Activated CD4-positive, alpha-beta T cell treated with anti-CD3 and anti-CD28 coated beads for 36 hours (primary cell): ENCODE measurements at places on chromosomes 6 and 20. TPM values are rescaled to one million over a fixed set of nuclear protein-coding genes. Genes with fewer than 3 reads are reported as not detected.

GRCh38 chr20:11769825-11770224 is 147.9 kb upstream of the BTBD3 start:
- H3K27me3 ChIP-seq = peaks cover 2% of the 10 kb centered on the region
- no peak overlapping the region for H3K4me3 ChIP-seq
- no peak overlapping the region for H3K27ac ChIP-seq
- DNase-seq = no peak

- peak overlapping the region; percentile 30 for H3K27ac ChIP-seq
- DNase-seq = no peak
- H3K4me1 ChIP-seq = peaks cover 33% of the 10 kb centered on the region
- no peaks in the 10 kb centered on the region for H3K27me3 ChIP-seq
- H3K36me3 ChIP-seq = peaks cover 2% of the 10 kb centered on the region
Measured at GRCh38 chr6:166907373-166907841, 48.9 kb downstream of the RNASET2 start.

DEFB132 gene
- total RNA-seq = not detected

SRMS gene
- not detected for total RNA-seq

FOXF2 gene
- total RNA-seq = not detected

GRCh38 chr6:5438922-5439584 is 177.7 kb downstream of the FARS2 start:
- peaks cover 8% of the 10 kb centered on the region for H3K4me1 ChIP-seq
- no peak overlapping the region for H3K27ac ChIP-seq
- DNase-seq = no peak
- H3K36me3 ChIP-seq = peaks cover 40% of the 10 kb centered on the region
- no peaks in the 10 kb centered on the region for H3K27me3 ChIP-seq

- H3K4me1 ChIP-seq = no peaks in the 10 kb centered on the region
- DNase-seq = no peak
- no peak overlapping the region for H3K4me3 ChIP-seq
- no peaks in the 10 kb centered on the region for H3K27me3 ChIP-seq
- H3K36me3 ChIP-seq = no peaks in the 10 kb centered on the region
Measured at GRCh38 chr6:128438393-128438792, 82.0 kb downstream of the PTPRK start.

DNA sequence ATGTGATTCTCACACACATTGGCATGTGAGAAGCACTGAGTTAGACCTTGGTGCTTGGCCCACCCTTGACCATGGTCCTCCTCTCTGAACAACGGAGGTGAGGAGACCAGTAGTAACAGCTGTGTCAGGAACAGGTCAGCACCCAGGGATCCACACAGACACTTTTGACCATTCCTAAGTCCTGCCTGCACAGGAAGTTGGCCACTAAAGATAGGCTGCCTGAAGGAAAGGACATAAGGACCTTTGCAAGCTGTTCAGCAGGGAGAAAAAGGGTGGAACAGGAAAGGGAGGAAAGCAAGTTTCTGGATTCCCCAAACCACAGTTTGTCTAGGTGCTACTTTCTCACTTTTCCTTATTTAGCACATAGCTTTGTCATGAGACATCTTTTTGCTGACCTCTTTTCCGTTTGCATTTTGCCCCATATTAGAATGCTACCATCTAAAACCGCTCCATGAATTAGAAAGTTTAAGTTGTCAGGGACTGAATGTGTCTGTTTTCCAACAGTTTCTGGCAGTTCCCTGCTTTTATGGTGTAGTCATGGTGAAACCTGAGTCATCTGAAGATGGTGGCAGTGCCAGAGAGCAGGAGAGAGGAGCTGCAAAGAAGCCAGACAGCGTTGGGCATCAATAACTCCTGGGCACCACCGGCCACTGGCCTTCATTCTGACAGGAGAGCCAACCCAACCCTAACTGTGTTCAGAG is 1.1 kb upstream of the CD109 start:
- DNase-seq = peak; percentile 38
- H3K27ac ChIP-seq = peak overlapping the region; percentile 92
- H3K4me1 ChIP-seq = peaks cover 44% of the 10 kb centered on the region
- H3K36me3 ChIP-seq = peaks cover 26% of the 10 kb centered on the region
- peak overlapping the region; percentile 81 for H3K4me3 ChIP-seq
- H3K27me3 ChIP-seq = peaks cover 8% of the 10 kb centered on the region

NMBR gene
- not detected for total RNA-seq

SNRPB gene
- total RNA-seq = 348 TPM

DNA sequence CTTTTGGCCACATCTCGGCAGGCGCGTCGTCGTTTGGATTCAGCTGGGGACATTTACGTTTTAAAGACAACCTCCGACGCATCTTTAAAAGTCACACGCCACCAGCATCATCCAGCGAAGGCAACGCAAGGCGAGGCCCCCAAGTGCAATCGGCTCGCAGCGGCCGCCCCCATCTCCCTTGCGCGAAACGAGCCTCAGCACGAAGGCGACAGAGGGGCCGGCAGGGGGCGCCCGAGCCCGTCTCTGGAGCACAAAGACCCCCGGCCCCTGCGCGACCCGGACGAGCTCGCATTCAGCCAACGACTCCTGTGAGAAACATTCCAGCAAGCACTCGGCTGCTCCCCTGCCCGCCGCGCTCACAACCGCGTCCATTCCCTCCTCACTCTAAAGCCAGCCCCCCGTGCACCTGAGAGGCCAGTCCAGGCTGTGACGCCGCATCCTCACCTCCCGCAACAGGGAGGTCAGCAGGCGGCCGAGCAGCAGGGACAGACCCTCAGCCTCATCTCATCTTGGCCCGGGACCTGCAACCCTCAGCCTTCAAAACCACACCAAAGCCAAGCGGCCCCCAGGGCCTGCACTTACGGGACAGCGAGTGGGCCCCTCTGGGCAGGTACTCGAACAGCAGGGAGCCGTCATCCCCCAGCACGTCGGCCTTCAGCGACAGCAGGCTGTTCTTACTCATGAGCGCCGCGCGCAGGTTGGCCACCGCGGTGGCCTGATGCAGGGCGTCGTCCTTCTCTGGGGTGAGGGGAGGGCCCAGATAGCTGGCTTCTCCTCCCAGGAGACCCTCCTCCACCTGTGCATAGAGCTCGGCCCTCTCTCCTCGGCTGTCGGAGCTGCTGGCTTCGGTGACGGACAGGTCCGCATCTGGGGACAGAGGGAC is 35.8 kb downstream of the SLC2A4RG start:
- H3K27me3 ChIP-seq = no peaks in the 10 kb centered on the region
- peak overlapping the region; percentile 28 for H3K4me3 ChIP-seq
- H3K27ac ChIP-seq = no peak overlapping the region

DZANK1 gene
- total RNA-seq = 1.4 TPM

DNA sequence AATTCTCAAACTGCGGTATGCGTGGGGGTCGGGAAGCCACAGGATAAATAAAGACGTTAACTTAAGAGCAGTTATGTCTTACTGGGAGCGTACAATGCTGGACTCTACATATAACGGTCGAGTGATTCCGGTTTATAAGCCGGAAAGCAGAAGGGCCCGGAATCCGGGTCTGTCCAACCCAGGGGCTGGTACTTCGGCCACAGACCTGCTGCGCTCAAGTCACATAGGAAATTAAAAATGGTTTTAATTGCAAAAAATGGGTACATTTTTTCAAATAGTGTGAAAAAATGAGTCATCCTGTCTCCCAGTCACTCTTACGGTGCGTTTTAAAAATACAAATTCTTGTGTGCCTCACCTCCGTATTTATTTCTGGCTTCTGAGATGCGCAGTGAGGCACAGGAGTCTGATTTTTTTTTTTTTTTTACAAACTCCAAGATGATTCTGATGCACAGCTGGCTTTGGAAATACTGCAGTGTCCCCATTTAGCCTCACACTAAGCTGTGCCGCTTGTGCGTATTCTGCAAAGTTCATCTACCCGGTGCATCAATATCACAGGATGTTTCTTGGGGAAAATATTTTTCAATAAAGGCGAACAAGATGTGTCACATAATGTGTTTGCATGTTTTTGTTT is 1.0 kb downstream of the PCIF1 start:
- peak overlapping the region; percentile 97 for H3K4me3 ChIP-seq
- H3K27me3 ChIP-seq = no peaks in the 10 kb centered on the region
- peaks cover 27% of the 10 kb centered on the region for H3K4me1 ChIP-seq
- peaks cover 25% of the 10 kb centered on the region for H3K36me3 ChIP-seq
- peak overlapping the region; percentile 92 for H3K27ac ChIP-seq

DNA sequence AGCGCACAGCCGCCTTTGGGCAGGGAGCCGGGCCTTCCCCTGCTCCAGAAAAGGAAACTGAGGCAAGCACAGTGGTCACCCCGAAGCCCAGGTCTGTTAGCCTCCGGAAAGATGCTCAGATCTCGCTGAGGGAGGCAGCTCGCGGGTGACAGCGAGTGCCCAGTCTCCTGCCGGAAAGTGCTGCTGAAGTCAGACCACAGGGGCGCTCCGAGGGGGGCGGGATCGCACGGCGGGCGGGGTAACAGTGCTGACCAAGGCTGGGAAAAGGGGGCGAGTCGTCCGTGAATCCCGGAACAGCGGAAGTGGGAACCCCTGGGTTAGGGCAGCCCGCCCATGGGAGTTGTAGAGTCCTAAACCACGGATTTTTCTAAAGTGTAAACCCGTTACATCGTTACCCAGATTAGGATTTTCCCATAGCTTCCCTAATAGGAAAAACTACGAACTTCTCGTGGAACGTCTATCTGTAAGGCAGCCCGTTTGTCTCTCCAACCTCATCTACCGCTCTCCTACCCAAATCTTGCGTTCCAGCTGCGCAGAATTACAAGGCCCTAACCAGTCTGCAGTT is 504 bp downstream of the VPS16 start:
- H3K4me3 ChIP-seq = peak overlapping the region; percentile 76
- peaks cover 36% of the 10 kb centered on the region for H3K4me1 ChIP-seq
- peaks cover 24% of the 10 kb centered on the region for H3K36me3 ChIP-seq

- no peak for DNase-seq
- no peaks in the 10 kb centered on the region for H3K27me3 ChIP-seq
- H3K36me3 ChIP-seq = no peaks in the 10 kb centered on the region
- no peak overlapping the region for H3K4me3 ChIP-seq
Measured at GRCh38 chr6:327538-328116, 35.3 kb downstream of the DUSP22 start.
